Endothelial cell of umbilical vein (primary cell): ENCODE measurements at places on chromosomes 13 and 19. TPM values are rescaled to one million over a fixed set of nuclear protein-coding genes. Genes with fewer than 3 reads are reported as not detected.

PRR36 gene
- 0.05 TPM in 1 of 2 replicates, not detected in the other for polyA plus RNA-seq

SYNE4 gene
- 0.38 and 0.46 TPM in 2 replicates for polyA plus RNA-seq

C13orf42 gene
- polyA plus RNA-seq, result not detected in 2 replicates

ZNF792 gene
- 10.9 and 11.3 TPM in 2 replicates for polyA plus RNA-seq

ACP5 gene
- 0.84 and 1.3 TPM in 2 replicates for polyA plus RNA-seq

AKAP8 gene
- 16.4 and 18.3 TPM in 2 replicates for polyA plus RNA-seq

DNA sequence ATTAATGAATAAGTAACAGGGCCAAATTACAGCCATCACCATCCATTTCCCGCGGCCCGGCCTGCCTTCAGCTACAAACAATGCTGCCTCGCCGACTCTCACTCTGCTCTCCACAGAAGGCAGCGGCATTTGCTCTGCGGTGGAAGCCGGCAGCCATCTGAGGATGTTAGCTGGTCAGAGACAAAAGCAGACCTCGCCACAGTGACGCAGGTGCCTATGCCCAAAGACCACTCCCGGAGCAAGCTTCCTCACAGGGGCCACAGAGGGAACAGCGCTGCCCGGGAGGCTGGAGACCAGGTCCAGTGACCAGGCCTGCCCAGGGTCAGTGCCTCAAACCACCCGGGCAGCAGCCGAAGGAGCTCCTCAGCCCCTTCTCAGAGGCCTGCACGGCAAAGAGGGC, 16.4 kb downstream of the PEPD start:
- no peak for DNase-seq

GRCh38 chr19:7540761-7541474, 5.4 kb downstream of the PNPLA6 start:
- peak; percentile 25 for DNase-seq

DNA sequence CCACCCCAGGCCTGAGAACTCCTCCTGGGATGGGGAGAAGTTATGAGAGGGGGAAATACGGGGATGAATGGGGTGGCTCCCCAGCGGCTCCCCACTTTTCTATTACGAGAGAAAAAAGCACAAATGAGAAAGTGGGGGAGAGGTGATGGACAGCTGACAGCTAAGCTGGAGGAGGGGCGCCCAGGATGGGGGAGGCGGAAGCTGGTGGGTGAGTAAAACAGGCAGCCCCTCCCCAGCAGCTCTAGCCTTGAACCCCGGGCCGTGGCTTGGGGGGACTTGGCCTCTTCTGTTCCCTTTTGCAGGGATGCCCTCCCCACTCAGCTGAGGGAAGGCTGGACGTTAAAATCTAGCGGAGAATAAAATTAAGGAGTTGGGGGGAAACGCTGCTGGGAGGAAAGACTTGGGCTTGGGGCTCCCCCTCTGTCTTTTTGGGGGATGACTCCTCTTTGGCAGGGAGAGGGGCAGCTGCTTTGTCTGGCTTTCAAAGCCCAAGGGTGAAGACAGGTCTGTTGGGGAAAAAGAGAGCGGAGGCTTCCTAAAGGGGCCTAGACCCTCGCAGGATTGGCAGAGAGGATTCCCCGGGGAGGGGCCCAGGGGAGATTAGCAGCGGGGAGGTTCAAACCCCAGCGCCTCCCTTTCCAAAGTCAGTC, 1.4 kb upstream of the SAMD1 start:
- no peak for DNase-seq

DNA sequence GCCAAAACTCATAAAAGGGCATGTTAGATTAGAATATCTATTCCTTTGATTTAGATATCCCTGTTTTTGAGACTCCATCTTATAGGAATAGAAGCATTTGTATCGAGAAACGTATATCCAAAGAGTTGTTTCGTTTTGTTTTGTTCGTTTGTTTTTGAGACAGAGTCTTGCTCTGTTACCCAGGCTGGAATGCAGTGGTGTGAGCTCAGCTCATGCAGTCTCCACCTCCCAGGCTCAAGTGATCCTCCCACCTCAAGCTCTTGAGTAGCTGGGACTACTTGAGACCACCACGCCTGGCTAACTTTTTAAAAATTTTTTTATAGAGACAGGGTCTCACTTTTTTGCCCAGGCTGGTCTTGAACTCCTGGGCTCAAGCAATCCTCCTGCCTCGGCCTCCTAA, 26.6 kb upstream of the ZMYM5 start:
- DNase-seq, result no peak

- peak; percentile 85 for DNase-seq
Measured at GRCh38 chr13:95256091-95256490, 45.2 kb downstream of the ABCC4 start.

- DNase-seq, result no peak
Measured at GRCh38 chr19:6223461-6224307, 56.1 kb downstream of the MLLT1 start.

DNA sequence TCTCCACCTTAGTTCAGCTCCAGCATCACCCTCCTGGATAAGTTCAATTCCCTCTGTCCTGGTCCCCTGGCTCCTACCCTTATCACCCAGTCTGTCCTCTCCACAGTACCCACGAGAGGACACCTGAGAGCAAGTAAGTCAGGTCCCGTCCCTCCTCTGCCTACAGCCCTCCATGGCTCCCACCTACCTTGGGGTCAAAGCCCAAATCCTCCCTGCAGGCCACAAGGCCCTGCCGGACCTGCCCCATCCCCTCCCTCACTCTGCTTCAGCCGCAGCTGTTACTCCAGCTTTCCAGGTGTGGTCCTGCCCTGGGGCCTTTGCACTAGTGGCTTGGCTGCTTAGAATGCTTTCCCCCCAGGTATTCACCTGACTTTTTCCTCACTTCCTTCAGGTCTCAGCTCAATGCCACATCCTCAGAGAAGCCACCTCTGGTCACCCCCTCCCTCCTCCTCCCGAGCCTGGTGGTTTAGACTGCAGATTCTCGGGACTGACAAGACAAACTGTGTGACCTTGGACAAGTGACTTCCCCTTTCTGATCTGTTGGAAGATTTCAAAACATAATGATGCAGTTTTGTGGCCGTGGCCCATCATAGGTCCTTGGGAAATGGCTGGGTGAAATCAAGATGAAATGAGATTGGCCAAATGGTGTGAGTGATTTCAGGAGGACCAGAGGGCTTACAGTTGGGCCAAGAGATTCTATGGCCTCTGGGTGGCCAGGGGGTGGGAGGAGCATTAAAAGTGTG, 3.6 kb downstream of the TUBB4A start:
- DNase-seq, result no peak

GRCh38 chr13:50015258-50015657, at the start of gene KCNRG:
Gene KCNRG (plus strand): TSS chr13:50015444. CDS start chr13:50015494, 50 bp downstream.
- peak; percentile 67 for DNase-seq

- peak; percentile 79 for DNase-seq
Measured at GRCh38 chr13:21478881-21479808, 20.0 kb upstream of the ZDHHC20 start.

DNA sequence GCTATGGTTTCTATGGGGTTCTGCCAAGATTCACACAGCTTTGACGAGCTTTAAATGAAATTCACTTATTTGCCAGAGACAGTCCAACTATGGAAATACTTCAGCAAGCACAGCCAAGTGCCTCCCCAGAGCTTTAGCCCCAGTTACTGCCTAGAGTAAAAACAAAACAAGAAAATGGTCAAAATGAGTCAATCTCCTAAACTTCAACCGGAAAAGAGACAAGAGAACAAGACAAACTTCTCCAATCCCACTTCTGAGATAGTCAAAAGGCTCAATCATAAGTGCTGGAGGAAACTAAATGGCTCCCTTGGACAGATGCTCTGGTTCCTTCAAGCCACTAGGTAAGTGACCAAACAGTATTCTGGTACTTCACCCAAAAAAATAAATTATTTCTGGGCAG, 65.8 kb downstream of the KATNAL1 start:
- no peak for DNase-seq

GRCh38 chr13:90717451-90717936, 630.0 kb upstream of the MIR17HG start:
- DNase-seq, result peak; percentile 19

DNA sequence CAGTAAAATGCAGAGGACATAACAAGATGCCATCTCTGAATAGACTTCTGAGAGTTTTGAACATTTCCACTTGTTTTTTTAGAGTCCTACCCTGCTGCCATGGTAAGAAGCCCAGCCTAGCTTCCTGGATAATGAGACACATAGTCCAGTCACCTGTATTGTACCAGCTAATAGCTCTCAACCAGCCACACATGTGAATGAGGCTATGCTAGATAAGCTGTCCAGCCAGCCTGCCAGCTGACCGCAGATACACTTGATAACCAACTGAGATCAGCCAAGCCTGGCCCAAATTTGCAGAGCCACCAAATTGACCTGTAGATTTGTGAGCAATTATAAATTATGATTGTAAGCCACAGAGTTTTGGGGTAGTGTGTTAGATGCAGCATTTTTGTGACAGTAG, 10.7 kb downstream of the RFXAP start:
- DNase-seq, result no peak

GRCh38 chr19:7740682-7741054, 6.7 kb downstream of the CD209 start:
- no peak for DNase-seq

- peak; percentile 73 for DNase-seq
Measured at GRCh38 chr19:10424011-10424637, 3.8 kb downstream of the PDE4A start.
